ENCODE measurements at places on chromosomes 13 and 19.

- no peak for DNase-seq
Measured at GRCh38 chr19:2638417-2638940, 64.0 kb downstream of the GNG7 start.

DNA sequence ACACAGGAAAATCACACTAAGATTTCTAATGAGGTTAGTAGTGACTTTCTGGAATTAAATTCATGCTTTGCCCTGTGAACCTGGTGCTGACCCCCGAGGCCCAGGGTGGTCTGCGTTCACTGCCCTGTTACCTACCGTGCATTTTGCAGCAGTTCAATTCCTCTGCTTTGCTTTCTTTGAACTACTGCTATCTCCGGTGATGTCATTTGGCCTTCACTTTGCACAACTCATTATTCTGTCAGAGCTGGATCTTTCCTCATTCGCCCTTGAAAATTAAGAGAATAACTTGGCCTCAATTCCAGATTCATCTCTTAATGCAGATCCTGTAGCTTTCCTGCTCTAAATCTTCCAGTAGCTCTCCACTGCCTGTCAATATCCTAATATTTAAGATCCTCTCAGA lies 8.8 kb upstream of the LRRC63 start:
- DNase-seq = no peak

DNA sequence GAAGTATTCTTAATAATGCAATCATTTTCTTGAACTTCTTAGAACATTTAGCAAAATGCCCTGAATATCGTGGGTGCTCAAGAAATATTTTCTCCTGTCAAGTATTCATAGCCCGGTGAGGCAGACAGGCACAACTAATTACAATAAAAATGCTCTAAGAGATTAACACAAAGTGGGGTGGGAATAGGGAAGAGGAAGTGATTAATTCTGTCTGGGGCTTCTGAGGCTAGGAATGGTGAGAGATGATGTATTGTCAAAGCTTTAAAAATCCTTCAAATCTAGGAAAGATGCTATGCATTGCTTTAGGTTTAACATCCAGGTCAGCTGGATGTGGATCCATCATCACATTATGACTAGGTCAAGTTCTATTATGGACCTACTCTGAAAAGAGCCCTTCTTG lies 66.9 kb upstream of the POSTN start:
- no peak for DNase-seq

DNA sequence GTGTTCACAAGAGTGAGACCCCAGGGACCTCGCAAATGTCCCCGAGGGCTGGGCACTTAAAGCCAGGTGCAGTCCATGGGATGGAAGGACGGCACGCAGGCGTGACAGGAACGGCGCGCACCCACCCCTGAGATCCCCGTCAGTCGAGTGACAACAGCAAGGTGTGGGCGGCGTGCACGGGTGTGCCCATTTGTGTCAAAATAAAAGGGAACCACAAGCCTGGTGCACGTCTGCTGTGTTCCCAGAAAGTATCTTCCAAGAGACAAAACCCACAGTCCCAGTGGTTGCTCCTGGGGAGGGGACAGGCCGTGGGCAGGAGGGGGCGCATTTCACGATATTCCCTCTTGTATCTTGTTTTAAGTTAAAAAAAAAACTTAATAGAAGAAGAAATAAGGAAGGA lies 15.7 kb upstream of the CACTIN start:
- DNase-seq = no peak

DNA sequence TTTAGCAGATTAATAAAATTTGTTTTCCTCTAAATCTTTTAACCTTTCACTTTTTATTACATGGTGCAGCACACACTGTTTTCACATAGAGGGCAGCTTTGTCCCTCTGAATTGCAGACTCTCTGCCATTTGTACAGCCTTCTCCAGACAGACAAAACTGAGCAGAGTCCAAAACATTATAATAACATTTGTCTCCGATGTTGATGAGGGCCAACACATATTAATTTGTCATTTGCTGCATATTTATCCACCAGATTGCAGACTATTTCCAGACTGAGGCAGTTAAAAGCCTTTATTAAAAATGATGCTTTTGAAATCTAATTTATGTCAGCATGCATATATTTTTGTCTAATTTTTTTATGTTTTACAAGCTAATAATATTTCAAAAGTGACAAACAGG lies 1251.9 kb upstream of the SLC10A2 start:
- no peak for DNase-seq

- DNase-seq = no peak
Measured at GRCh38 chr19:45251452-45252354, 632 bp downstream of the MARK4 start.

GRCh38 chr19:8163759-8164158 lies 14.4 kb upstream of the FBN3 start:
- no peak for DNase-seq

DNA sequence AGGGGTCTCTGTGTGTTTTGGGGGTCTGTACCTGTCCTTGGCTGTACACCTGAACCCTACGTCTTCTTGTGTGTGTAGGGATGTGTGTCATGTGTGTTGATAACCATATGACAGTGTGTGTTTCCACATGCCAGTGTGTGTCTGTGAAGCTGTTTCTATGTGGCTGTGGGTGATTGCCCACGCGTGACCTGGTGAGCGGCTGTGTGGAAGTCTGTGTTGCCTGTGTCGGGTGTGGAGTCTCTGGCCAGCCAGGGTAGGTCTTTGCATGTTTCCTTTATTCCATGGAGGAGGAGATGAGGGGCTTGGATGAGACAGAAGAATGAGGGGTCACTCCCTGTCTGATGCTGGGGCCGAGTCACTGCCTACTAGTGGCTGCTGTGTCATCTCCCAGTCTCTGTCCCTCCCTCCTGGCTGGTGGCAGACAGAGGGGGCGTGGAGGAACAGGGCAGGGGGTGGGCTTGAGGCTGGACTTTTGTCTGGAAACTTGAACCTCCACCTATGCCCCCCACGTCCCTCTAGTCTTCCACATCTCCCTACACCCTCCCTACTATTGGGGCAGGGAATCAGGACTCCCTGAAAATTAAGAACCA lies 2.8 kb upstream of the FOSB start:
- no peak for DNase-seq

- no peak for DNase-seq
Measured at GRCh38 chr19:4571305-4571917, 11.9 kb upstream of the SEMA6B start.

GRCh38 chr19:18293642-18294466 lies 12.4 kb upstream of the JUND start:
- DNase-seq = no peak

- DNase-seq = no peak
Measured at GRCh38 chr13:113535381-113535781, 44.9 kb upstream of the DCUN1D2 start.

GRCh38 chr13:68234274-68234673 lies 1004.1 kb upstream of the PCDH9 start:
- no peak for DNase-seq

DNA sequence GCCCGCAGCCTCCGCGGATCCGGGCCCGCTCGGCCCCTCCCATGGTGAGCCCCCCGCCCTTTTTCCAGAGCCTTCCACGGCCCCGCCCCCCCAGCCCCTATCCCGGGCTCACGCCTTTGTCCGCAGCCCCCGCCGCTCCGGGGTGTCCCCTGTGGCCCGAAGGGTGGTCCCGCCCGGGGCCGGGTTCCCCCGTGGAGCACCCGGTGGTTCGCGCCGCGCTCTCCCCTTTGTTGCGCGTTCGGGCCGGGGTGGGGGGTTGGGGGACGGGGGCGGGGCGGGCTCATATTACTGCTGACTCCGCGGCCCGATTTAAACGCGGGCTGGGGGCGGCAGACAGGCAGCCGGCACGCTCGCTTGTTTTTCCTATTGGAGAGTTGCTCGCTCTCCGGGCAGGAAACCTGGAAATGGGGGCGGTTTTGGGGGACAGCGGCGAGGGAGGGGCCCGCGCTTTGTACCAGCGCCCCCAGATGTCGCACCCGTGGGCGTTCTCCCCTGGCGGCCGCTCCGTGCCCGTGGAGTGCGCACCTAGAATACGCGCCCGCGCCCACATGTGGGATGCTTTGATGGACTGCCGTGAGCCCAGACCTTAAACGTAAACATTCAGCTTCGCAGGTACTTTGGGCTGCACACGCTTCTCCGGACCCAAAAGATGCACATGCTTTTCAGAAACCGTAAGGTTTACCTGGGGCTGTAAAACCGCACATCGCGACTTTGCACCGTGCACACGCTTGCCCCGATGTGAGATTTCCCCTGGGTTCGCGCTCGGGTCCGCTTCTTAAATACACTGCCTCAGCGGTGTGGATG lies 699 bp downstream of the PTOV1 start:
- no peak for DNase-seq

GRCh38 chr13:24624363-24624762 lies 55.8 kb upstream of the ATP12A start:
- DNase-seq = no peak

GRCh38 chr13:66159511-66159910 lies 1070.6 kb downstream of the PCDH9 start:
- DNase-seq = no peak

DNA sequence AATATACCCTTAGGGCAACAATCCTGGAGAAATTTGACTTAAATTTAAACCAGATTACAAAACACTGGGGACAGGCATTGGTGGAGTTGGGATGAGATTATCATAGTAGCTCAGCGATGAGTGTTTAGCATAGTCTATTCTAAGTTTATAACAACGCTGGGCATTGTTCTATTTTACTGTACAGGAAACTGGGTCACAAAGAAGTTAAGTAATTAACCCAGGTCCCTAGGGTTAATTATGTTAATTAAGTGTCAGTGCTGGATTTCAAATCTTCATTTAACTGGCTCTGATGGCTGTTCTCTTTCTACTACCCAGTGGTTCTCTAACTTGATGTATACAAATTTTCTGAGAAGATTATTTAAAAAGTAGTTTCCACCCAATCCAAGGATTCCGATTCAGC lies 388.9 kb downstream of the KCNRG start:
- DNase-seq = no peak

DNA sequence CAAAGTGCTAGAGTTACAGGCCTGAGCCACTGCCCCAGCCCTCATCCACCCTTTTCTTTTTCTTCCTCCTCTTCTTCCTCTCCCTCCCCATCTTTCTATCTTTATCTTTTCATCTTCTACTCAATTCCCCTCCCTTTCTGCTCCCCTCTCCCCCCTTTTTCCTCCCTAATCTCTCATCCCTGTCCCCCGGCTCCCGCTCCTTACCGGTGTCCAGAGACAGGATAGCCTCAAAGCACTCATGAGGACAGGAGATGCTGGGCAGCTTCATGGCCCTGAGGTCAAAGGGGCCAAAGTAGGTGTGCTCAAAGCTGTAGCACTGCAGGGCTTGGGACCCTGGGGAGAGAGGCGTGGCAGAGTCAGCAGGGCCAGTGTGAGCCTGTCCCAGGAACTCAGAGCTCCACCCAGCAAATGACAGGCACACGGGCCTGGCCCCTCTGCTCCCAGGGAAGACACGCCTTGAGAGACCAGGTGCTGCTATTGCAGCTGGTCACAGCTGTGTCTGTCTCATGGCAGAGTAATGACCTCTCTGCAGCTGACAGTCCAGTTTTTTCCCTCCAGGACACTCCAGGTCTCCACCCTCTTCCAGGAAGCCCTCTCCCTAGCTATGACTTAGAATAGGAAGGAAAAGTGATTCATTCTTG lies 2.6 kb downstream of the LYPD5 start:
- no peak for DNase-seq

GRCh38 chr13:59885076-59885475 lies 278.7 kb downstream of the DIAPH3 start:
- DNase-seq = no peak

DNA sequence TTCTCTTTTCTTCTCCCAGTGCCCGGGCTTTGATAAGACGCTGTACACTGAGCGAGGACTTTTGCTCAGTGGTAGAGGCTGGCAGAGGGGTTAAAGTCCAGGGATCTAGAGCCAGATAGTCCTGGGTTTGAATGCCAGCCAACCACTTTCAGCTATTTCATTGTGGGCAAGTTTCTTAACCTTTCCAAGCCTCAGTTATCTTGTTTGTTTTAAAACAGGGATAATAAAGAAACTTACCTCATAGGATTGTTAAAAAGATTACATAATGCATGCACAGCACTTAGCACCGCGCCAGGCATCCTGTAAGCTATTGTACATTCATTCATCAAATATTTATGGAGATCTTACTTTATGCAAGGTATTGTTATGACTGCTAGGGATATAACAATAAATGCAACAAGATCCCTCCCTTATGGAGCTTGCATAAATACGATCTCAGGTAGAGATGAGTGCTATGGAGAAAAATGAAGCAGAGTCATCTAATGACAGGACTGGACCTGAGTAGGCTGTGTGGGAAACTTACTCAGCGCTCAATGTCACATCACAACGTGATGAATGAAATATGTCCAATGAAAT lies 70.8 kb downstream of the LNX2 start:
- DNase-seq = no peak

DNA sequence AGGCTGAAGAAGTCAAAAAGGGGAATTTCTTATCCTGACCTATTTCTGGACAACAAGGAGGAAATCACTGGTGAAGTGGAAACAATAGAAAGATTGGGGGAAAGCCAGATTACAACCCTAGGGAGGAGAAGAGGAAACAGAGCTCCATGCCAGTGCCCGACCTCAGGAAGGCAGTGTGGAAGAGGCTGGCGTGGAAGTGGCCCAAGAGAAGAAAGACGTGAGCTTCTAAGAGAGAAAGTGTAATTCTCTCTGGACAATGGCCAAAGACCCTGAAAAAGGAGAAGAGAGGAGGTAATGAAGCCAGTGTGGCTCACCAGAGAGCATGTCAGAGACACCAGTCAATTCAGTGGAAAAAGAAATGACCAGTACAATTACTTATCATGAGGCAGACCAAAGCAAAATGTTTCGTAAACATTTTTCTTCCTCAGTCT lies 52.6 kb upstream of the URAD start:
- no peak for DNase-seq

DNA sequence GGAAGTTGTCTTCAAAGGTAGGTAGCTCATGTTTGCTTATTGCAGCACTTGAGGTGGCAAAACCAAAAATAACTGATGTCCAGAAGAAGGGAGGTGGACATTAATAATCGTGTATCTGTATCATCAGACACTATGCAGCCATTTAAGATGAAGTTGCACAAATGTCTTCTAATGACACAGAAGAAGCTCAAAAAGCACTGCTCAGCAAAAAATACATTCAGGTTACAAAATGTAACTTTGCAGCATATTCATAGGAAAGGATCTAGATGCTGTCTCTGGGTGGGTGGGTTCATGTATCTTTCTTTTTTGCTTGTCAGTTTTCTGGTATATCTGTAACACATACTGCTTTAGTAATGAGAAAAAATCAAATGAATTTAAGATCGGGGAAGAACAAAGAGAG lies 247.8 kb downstream of the DNAJC15 start:
- no peak for DNase-seq

DNA sequence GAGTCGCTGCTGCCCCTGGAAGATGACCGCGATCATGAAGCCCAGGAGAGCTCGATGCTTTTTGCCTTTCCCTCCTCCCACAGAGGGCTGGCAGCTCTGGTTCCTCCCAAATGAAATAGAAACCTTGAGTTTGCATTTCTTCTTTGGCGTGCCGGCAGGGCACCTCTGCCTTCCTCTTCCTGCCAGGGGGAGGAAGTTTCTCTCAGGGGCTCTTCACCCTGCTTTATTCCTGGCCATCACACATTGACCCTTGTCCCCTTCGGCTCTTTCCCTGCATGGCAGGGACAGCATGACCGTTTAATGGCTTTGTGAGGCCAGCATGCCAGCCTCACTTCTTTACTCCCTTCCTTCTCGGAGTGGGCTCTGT lies 47.9 kb downstream of the ACTN4 start:
- DNase-seq = no peak
